ENCODE measurements at places on chromosomes 6 and 20. TPM values are rescaled to one million over a fixed set of nuclear protein-coding genes. Genes with fewer than 3 reads are reported as not detected.

Gene SLC17A9
- 7.6 TPM for total RNA-seq

Gene TFAP2A
- not detected for total RNA-seq

Gene PIGU
- 25.9 TPM for total RNA-seq

Gene ADTRP
- 10.6 TPM for total RNA-seq

Gene ENPP5
- total RNA-seq = not detected

Gene NRSN1
- total RNA-seq = not detected

Gene ZNF391
- 0.44 TPM for total RNA-seq

Gene PTK6
- total RNA-seq = 0.16 TPM

Gene SGK2
- total RNA-seq = 0.17 TPM

Gene FAM209B
- 1.2 TPM for total RNA-seq

Gene HAO1
- not detected for total RNA-seq

Gene LY6G6C
- total RNA-seq = not detected

Gene DLK2
- total RNA-seq = 1.5 TPM

Gene MEI4
- total RNA-seq = not detected

Gene TENT5A
- 0.34 TPM for total RNA-seq

Gene FUT9
- not detected for total RNA-seq

Gene KCNQ2
- total RNA-seq = not detected

Gene SMPDL3A
- total RNA-seq = 0.47 TPM

Gene PHACTR3
- not detected for total RNA-seq

Gene FAM83B
- not detected for total RNA-seq

Gene DST
- 6.0 TPM for total RNA-seq

Gene SLC17A4
- total RNA-seq = not detected

Gene ZNF512B
- 28.3 TPM for total RNA-seq

Gene PACRG
- 0.36 TPM for total RNA-seq

Gene PTPRT
- not detected for total RNA-seq

Gene RCAN2
- 0.44 TPM for total RNA-seq

Gene HSPA12B
- not detected for total RNA-seq

Gene CLPSL1
- not detected for total RNA-seq

Gene MMUT
- 13.0 TPM for total RNA-seq

Gene PRR18
- not detected for total RNA-seq

Gene RSPO3
- total RNA-seq = not detected

Gene FAM209A
- total RNA-seq = 1.5 TPM

Gene MATN4
- 2.1 TPM for total RNA-seq

Gene PLCB1
- total RNA-seq = 5.3 TPM

Gene C4A
- total RNA-seq = 4.0 TPM

Gene LPIN3
- total RNA-seq = 1.1 TPM

Gene HLA-DOA
- total RNA-seq = 1.8 TPM
